Heart left ventricle (tissue), 16 donors: ENCODE measurements at places on chromosomes 16 and 17.

- DNase-seq = no peak
These were observed 28.2 kb downstream of the BRD7 start for GRCh38 chr16:50340578-50340977.

GRCh38 chr17:81859906-81860755 is at the start of gene P4HB:
P4HB (minus strand) TSS chr17:81860535; CDS start chr17:81860471, 64 bp downstream.
- peak; percentile 75 for DNase-seq

- no peak for DNase-seq
These were observed 691 bp downstream of the USB1 start for GRCh38 chr16:58001781-58002415.

GRCh38 chr16:2671741-2672140 is 10.6 kb upstream of the KCTD5 start:
- DNase-seq = no peak

DNA sequence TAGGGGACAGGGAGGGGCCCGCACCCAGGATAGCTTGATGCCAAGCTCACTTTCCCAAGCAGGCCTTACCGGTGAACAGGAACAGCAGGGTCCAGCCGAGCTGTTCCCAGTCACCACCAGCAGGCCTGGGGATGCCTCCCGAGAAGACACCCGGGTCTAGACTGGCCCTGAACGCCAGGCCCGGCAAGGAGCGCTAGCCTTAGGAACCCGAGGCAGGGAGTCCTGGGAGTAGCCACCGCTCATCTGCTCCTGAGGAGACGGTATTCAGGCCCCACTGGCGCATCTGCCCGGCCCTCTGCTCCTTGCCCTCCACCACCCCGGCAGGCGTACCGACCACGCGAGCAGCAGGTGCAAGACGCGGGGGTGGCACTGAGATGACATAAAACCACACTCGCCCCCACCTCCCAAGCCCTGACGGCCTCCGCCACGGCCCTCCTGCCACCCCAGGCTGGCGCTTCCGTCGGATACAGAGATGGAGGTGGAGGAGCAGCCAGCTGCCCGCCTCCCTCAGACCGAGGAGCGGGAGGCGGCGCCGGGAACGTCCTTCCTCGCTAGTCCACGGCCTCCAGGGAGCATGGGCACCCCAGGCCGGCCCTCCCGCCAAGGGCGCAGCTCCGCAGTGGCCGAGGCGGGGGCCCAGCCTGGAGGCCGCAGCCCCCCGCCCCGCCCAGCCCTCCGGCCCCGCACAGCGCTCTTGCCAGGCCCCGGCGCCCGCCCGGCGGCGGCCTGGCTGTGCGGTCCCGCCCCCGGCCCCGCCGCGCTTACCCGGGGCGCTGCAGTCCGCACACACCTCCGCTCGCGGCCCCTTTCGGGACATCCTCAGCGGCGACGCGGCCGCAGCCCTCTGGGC is 661 bp downstream of the GIT1 start:
- DNase-seq = no peak

DNA sequence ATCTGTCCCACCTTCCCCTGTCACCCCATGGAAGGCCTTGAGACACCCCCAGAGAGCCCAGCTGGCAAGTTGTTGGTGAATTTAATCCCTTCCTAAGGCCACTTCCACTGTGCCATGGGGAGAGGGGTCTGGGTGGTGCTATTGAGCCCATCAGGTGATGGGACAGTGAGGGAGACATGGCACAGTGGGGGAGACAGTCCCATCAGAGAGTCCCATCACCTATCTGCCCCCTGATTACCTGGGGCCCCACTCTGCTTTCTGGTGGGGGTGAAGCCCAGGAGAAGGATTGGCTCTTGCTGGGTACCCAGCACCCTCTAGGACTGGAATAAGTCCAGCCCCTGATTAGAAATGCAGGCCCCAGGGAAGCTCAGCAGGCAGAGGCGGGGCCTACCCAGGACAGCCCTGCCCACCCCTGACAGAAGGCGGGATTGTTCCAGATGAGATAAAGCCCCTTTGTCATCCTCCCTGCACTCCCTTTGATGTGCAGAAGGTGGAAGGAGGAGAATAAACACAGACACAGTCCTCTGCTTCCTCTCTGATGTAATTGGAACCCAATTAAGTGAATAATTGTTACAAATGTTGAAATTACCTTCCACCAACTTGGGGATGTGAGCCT is 18.9 kb downstream of the TMEM132E start:
- no peak for DNase-seq

DNA sequence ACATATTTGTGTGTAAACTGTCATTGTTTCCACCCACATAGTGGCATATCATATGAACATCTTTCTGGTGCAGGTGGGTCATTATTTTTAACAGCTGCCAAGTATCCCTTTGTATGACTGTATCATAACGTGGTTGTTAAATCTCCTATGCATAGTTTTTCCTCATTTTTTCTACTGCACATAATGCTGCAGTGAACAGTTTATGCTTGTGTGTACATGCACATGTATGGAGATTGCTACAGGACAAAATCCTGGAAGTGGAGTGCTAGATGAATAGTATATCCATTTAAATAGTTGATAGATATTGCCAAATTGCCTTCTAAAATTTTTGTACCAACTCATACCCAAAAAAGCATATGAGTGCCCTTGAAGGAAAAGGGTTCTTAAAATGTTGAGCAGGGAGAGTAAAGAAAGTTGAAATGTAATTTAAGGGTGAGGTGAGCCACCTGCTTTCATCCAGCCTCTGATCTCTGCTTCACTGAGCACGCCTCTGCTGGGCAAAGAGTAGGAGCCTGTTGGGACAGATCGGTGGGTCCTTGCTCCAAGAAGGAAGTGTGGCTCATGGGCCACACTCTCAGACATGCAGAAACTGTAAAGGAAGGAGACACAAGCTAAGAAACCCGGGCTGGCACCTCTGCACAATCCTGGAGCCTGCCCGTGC is 55.3 kb downstream of the HLF start:
- DNase-seq = no peak

DNA sequence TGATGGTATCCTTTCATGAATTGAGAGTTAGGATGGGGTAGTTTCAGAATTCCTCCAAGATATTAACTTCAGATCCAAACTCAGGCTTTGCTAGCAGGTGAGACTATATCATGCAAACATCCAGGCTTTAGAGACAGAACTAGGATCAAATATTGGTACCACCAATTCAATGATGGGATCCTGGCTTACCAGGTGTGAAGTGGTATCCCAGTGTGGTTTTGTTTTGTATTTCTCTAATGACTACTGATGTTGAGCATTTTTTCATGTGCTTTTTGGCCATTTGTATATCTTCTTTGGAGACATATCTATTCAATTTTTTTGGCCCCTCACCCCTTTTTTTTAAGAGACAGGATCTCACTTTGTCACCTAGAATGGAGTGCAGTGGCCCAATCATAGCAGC is 57.0 kb downstream of the TOM1L2 start:
- no peak for DNase-seq

DNA sequence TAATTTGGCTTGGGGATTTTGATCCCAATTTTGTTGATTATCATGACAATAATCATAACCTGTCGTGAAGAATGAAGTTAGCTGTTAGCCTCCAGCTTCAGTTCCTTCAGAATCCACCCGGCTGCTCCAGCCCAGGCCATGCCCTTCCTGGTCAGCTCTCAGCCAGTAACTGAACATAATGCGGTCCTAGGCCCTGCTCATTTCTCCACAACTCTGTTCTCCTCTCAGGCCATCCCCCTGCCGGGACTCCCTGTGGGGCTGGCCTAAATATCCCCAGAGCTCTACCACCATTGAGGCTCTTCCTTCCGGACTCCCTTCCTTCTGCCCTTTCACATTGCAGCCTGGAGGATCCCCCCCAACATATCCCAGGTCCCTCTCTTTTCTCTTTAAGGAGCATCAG is 833.4 kb upstream of the GOT2 start:
- DNase-seq = no peak

- no peak for DNase-seq
These were observed 26.6 kb upstream of the KRT17 start for GRCh38 chr17:41650794-41651624.

DNA sequence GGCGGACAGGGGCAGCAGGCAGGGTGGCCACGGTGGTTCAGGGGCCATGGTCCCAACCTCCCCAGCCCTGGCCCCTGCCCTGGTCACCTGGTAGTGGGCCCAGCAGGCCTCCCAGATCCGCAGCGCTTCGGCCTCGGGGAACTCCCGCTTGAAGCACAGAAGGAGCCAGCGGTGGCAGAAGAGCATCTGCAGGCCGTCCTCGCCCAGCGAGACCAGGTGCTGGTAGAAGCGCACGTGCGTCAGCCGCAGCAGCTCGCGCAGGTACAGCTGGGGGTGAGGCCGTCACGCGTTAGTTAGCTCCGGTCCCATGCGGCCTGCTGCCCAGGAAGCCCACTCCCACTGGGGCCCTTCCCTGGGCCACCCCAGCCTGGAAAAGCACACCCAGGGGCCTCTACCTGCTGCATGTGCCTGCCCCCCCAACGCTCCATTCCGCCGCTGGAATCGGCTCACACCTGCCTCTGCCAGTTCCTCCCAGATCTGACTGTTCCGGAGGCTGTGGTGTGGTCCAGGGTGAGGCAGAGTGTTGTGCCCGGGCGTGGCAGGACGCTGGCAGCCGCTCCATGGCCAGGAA is 90.8 kb downstream of the TBC1D16 start:
- no peak for DNase-seq

- no peak for DNase-seq
These were observed 219.7 kb downstream of the GSG1L start for GRCh38 chr16:27843800-27844199.

DNA sequence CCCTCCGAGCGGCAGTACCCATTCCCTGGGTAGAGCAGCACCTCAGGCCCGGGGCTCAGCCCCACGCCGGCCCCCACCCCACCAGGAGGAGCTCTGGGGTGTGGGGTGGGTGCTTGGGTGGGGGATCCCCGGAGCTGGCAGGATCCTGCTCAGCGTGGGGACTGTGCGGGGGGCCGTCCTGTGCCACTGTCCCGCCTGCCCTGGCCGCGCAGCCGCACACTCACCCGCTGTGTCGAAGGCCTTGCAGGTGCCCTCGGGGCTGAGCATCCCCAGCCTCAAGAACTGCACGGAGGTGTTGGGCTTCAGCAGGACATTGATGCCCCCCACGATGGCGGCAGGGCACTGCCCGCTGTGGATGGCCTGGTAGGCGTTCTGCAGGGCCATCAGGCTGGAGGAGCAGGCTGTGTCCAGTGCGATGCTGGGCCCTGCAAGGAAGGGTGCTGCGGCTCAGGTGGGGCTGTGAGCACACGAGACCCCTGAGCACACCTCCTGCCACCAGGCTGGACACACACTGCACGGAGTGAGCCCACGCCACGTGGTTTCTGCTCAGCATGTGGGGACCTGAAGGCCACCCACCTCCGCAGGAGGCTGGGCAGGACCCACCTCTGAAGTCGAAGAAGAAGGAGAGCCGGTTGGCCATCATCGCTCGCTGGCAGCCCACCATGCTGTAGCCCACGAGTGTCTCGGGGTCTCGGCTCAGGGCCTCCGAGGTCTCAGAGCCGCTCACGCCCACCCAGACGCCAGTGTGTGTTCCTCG is 4.9 kb downstream of the FASN start:
- DNase-seq = peak; percentile 50

- peak; percentile 79 for DNase-seq
These were observed 736.5 kb downstream of the KCNJ2 start for GRCh38 chr17:70905796-70906195.

DNA sequence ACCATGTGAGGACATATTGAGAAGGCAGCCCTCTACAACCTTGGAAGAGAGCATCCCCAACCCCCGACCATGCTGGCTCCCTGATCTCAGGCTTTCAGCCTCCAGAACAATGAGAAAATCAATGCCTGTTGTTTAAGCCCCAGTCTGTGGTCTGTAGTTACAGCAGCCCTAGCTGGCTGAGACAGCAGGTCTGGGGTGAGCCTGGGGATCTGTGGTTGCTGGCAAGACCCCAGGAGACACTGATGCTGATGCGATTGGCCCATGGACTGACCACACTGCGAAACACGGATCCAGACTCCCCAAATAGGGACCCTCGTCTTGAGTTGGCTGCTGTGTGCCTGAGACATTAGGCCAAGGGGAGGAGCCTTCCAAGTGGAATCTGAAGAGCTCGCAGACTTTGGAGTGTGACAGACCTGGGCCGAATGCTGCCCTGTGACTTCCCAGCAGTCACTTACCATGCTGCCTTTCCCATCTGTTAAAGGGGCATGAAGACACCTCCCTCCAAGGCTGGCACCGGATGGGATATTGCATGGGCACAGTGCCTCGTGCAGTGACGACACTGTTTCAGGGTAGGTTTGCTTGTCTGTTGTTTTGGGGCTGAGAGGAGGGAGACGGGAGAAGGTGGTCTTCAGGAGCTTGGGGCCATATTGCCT is 147.8 kb upstream of the RPL38 start:
- DNase-seq = no peak
